ENCODE measurements at places on chromosomes 2 and 18. TPM values are rescaled to one million over a fixed set of nuclear protein-coding genes. Genes with fewer than 3 reads are reported as not detected.

Gene FNDC4
- total RNA-seq = not detected

Gene TAF1B
- 10.8 TPM for total RNA-seq

Gene CD8B2
- total RNA-seq = not detected

Gene CTAGE1
- not detected for total RNA-seq

Gene NAT8
- not detected for total RNA-seq

Gene UCN
- total RNA-seq = 2.3 TPM

Gene POTEC
- not detected for total RNA-seq

- no peak for DNase-seq
Observed at GRCh38 chr2:105584435-105585010, 160.2 kb upstream of the NCK2 start.

DNA sequence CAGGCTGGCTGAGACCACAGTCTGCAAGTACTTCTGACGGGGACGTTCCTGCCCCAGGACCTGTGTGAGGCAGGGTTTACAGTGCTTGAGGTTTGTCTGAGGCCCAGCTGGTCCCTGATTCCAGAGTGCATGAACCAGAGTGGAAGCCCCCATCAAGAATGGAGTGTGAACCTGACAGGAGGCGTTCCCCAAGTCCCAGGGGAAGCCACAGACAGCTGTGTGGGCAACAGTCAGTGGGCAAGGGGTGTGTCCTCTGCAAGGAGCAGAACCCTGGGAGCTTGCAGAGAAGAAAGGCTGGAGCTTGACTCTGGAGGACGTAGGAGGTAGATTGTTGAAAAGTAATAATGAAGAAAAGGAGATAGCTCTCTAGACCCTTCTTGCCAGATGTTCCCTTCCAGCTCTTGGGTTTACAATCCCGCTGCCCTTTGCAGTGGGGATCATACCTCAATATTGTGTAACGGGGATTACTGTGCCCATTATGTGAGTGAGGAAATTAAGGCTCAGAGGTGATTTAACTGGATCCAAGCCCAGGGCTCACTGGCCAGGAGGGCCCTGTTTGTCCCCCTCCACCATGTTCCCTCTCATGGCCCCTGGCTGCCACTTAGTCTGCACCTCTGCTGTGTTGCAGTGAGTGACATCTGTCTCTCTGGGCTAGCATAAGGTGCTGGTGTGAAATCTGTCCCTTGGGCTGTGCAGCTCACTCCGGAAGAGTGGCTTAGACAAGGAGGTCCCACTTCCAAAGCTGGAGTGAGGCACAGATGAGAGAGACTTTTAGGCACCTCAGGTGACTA is 6.2 kb downstream of the DBI start:
- no peak for DNase-seq

GRCh38 chr2:201465524-201465971 is 14.0 kb downstream of the STRADB start:
- DNase-seq = no peak

GRCh38 chr18:56992777-56993176 is 154.1 kb upstream of the BOD1L2 start:
- no peak for DNase-seq

DNA sequence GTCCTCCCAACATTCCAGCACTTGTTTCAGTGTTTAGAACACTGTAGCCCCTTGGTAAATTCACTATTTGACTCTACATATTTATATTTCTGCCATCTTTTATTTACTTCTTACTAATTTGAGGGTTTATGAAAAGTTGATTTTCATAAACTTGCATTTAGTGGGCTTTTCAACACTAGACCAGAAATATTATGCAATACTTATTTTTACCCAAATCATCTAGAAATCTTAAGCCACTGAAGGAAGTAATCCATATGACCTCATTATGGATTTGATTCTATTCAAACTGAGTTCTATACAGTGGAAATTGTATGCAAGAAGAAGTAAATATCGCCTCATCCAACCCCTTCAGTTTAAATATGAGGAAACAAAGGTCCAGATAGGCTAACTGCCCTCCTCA is 92.6 kb upstream of the VRK2 start:
- DNase-seq = no peak

DNA sequence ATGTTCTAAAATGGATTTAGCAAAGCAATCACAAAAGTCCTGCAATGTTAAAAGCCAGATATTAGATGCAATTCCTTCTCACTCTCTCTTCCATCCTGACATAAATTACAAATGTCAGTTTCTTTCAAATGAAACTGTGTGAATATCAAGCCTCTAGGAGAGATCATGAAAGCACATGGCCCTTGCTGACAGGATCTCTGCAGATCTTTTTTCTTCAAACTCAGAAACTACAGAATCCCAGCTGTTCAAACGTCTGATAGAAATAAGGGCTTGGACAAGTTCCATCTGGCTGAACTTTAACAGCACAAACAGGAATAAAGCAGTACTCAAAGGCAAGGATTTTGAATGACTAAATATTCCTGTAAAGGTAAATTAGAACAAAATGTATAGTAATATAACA is 47.6 kb downstream of the PDE1A start:
- no peak for DNase-seq

DNA sequence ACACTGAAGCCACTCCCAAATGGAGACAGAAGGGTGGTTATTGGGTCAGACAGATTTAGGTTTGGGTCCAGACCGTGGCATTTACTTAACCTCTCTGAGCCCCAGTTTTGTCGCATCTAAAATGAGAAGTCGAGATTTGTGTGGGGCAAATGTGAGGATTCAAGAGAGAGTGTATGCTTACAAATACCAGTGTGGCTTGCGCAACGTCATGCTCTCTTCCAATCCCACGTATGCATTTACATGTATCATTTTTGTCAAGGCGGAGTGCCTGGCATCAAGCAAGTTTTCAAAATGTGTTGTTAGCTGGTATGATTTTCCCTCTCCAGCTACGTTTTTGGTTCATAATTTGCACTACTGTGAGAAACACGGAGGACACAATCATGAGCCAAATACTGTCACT is 197.9 kb downstream of the EPHA4 start:
- no peak for DNase-seq

DNA sequence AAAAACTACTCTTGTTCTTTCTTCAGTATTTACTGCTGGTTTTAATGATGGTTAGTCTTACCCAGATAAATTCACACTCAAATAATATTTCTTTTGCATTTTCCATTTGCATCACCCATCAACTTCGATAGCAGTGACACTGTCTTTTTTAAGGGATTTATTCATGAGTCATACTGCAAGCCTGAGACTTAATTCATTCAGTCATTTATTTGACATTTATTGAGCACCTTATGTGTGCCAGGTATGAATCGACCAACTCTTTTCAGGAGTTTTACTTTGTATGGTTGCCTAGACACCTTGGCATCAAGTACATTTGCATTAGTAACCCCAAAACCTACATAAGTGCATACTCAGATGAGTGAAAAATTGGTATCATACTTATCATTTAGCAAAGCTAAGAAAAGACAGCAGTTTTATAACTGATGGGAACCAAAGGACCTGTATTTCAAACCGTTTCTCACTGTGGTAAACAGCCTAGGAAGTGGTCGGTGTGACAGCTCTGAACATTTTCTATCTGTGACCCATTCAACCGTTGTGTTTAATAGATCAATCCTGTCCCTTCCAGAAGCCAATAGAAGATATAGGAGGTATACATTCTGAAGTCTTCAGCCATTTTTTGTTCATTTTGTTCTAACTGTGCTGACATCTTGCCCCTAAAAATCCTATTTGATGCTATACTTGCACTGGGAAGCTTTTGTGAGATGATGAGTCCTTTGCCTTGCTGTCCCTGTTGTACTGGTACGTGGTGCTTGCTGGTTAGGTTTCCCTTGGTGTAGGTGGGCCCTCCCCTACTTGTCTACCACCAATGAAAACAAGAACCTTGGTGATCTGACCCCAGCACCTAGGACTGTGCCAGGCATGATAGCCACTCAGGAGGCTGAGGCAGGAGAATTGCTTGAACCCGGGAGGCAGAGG is 484.7 kb upstream of the RAB12 start:
- DNase-seq = no peak

DNA sequence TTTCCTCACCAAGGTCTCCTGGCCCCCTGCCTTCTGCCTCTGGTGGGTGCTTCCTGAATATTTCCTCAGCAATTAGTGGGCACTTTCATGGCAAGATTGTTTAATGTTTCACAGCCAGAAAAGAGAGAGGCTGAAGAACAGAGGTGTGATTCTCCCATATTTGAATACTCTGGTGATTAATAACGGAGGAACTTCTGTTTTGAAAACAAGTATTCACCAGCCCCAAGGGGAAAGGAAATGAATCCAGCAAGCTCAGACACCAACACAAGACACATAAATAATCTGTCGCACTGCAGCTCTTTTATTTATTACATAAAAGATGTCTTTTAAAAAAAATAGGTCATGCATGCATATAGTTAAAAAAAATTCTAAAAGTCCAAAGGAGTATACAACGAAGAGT is 57.7 kb downstream of the MRPL35 start:
- DNase-seq = no peak

DNA sequence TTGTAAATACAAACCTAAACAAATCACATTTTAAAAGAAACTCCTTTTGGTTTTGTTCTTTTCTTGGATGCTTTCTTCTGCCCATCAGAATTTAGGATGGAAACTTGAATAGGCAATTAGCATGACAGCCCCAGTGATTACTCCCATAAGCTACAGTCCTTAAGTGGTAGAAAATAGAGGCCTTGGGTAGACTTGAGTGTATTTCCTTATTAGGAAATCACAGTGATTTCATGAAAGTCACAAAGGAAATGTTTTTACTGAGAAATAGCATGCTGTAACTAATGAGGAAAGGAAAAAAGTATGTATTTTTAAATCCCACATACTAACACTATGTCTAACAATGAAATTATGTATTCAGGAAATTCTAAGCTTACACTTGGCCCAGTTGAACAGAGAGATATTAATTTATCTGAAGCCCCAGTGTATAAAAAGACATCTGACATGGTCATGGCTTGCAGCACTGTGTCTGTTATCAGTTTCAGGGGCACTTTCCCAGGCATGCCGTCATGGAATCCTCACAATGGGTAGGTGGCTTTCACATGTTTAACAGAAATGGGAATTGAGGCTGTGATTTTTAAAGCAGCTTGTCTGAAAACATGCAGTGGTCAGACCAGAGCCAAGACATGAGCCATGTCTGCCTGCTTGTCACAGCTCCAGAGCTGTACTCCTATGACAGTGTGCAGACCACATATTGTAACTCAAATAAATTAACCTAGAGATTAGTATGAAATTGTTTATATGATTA is 79.7 kb upstream of the TRIB2 start:
- DNase-seq = no peak

DNA sequence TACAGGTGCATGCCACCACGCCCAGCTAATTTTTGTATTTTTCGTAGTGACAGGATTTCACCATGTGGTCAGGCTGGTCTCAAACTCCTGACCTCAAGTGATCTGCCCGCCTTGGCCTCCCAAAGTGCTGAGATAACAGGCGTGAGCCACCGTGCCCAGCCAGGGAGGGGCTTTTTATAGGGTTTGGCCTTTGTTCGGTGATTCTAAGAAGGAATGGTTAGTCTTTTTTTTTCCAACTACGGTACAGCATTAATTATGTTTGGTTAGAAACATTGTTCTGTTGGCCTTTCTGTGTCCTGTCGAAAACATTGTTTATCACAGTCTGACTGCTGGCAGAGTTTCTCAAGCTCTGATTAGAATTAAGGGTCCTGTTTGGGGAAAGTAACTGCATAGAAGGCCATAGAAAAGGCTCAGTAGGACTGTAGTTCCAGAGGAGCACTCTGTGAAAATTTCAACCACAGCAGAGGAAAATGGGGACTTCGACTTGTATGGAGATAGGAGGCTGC is 19.3 kb upstream of the SMCHD1 start:
- no peak for DNase-seq

DNA sequence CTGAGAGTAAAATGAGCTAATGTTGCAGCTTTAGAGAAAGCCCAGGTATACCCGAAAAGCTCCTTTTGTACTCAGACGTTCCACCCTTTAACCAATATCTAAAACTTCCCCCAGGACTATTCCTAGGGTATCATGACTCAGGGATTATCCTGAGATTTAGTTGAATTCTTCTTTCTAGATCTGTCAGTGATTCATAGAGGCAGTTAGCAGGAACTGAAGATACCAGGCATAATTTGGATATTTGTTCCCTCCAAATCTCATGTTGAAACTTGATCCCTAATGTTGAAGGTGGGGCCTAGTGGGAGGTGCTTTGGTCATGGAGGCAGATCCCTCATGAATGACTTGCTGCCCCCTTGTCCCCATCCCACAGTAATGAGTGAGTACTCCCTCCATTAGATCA is 161.2 kb upstream of the LRP1B start:
- DNase-seq = no peak

DNA sequence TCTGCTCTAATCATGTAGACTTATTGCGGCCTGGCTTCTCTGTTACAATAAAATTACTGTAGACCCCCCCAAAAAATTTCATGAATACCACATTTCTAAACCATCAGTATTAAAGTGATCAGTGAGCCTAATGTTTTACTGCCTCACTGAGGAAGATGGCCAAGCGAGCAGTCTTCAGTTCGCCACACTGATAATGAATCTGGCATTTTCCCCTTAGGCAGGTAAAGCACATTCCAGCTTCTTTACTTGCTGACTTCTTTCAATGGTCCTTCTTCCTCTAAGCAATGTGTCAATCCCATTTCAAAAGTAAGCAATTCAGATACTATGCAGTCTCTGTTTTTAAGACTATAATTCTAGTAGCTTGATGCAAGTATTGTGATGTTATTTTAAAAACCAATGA is 137.6 kb downstream of the LAMA1 start:
- no peak for DNase-seq

DNA sequence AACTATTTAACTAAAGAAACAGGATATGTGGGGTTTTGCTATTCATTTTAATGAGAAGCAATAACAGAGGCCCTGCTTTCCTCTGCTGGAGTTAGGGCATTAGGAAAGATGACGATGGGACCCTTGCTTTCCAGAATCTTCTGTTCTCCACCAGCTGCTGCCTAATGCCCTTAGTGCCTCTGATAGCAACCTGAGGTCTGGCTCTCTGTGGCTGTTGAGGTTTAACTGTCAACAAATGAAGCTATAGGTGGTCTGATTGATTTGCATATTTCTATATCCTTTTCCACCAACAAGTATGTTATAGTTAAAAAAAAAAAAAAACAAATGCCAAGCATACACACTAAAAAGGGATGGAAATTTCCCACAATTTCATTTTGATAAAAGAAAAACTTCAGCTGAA is 115.1 kb upstream of the NCK2 start:
- no peak for DNase-seq

GRCh38 chr2:20050104-20050645 is 1.3 kb downstream of the LAPTM4A start:
- DNase-seq = peak; percentile 23

GRCh38 chr18:68033466-68033865 is 516.9 kb upstream of the DSEL start:
- DNase-seq = no peak

GRCh38 chr2:20539776-20540586 is 93.1 kb downstream of the RHOB start:
- no peak for DNase-seq

- no peak for DNase-seq
Observed at GRCh38 chr2:29023188-29023587, 42.1 kb downstream of the TOGARAM2 start.

- DNase-seq = no peak
Observed at GRCh38 chr2:42328148-42328833, 32.7 kb downstream of the COX7A2L start.

DNA sequence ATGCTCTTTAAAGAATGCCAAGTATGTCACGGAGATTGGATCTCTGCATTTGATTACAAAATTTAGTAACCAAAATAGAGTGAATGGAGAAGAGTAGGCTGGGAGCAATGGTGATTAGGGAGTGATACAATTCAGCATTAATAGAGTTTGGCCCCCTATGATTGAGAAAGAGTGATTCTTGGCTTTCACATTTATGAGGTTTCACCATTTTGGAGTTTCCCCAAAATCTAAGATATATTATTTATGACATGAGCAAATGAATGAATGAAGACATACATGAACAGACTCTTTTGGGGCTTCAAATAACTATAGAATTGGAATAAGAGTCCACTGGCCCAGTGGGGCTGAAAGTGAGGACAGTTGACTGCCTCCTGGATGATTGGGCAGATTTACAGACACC is 255.2 kb downstream of the LPIN1 start:
- DNase-seq = no peak

Data from CD4-positive, alpha-beta T cell (primary cell).